SK-N-SH (cell line): ENCODE measurements at places on chromosomes 12 and 14. TPM values are rescaled to one million over a fixed set of nuclear protein-coding genes. Genes with fewer than 3 reads are reported as not detected.
A peak's percentile ranks its signal among the peaks of the same experiment; 100 is the strongest.

TMEM233 gene
- polyA plus RNA-seq: 2.3 and 2.6 TPM in 2 replicates

GRCh38 chr12:119915894-119916510 is 38.9 kb upstream of the CIT start:
- no peaks in the 10 kb centered on the region; the same call in 1 of the 2 replicates for H3K27me3 ChIP-seq
- H3K36me3 ChIP-seq: no peaks in the 10 kb centered on the region
- H3K27ac ChIP-seq: no peak overlapping the region
- H3K4me1 ChIP-seq: no peaks in the 10 kb centered on the region
- DNase-seq: no peak
- H3K4me3 ChIP-seq: no peak overlapping the region

DNA sequence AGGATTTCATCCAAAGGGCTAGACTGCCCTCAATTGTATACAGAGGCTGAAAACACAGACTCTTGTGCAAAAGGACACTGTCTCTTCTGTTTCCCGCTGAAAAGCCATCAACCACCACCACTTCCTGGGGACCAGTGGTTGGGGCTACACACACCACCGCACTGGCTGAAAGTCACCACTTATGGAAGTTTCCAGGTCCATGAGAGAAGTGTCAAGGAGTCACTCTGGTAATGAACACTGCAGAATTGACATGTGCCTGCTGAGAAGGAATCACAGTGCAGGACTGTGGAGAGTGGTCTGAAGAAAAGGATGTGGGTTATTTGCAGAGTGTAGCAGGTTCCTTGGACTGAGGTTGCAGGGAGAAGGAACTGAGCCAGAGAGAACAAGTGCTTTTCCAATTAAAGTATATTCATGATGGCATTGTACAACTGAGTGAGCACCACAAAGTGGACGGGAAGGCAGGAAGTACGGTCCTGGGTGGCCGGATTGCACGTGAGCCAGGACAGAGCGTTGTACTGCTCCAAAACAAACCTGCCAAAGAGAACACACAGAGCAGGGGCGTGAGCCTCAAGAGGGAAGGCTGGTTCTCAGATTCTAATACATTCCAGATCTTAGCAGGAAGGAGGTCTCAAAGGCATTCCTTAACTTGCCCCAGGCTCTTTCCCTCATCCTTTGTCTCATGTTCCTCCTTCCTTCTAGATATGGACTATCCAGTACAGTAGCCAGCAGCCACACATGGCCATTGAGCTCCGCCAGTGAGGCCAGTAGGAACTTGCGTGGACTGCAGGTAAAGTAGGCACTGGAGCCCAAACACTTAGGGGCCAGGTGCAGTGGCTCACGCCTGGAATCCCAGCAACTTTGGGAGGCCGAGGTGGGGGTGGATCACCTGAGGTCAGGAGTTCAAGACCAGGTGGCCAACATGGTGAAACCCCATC is 316.4 kb downstream of the MED13L start:
- no peak overlapping the region for H3K4me3 ChIP-seq
- DNase-seq: no peak
- peaks cover 77% of the 10 kb centered on the region for H3K36me3 ChIP-seq
- H3K27ac ChIP-seq: peak overlapping the region; percentile 80

DNA sequence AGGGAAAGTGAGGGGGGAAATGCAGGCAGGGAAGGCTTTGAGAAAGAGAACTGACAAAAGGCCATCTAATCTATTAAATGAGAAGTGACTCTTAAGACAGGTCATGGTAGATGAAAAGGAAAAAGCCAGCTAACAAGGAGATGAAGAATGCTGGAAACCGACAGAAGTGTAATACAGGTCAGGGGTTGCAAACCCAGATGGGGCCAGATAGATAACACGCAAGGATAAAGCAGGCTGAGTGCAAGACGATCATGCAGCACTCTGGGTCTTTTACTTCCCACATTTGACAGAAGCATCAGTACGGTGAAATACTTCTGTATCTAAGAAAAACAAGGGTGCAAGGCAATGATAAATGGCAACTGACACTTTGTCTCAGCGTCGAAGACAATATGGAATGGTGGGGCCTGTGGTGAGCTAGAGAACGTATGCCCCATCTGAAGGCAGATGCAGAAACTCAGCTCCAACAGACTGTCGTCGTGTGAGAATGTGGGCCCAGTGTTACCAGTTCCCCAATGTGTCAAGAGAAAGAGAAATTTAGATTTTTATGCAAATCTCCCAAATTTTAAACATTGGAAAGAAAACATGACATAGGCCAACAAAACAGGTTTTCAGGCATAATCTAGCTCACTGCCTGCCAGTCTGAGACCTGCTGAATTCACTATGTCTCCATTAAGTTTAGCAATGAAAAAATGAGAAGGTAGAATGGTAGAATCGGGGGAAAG is 187.4 kb downstream of the PHLDA1 start:
- H3K36me3 ChIP-seq: no peaks in the 10 kb centered on the region
- H3K4me3 ChIP-seq: no peak overlapping the region
- H3K4me1 ChIP-seq: no peaks in the 10 kb centered on the region
- H3K27me3 ChIP-seq: no peaks in the 10 kb centered on the region
- DNase-seq: no peak

DNA sequence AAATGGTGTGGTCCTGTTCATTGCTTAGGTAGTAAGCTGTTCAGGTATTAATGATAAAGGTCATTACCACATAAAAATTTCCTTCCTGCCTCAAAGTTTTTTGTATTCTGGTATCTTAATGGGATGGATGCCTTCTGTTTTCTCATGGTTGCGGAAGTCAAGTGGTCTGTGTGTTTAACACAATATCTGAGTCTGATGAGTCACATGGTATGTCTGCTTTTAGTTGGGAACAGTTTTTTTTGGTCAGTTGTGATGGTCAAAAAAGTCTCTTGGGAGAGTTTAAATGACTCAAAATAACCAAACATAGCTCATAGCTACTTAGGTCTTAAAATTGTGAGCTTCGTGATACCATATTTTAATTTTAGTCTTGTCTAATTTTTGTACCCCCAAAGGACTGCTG is 40.7 kb downstream of the STK38L start:
- H3K27ac ChIP-seq: peak overlapping the region; percentile 91
- no peak for DNase-seq
- H3K4me3 ChIP-seq: peak overlapping the region; percentile 25; the same call in 1 of the 2 replicates
- no peaks in the 10 kb centered on the region for H3K27me3 ChIP-seq
- H3K4me1 ChIP-seq: peaks cover 14% of the 10 kb centered on the region; the same call in 1 of the 2 replicates

DNA sequence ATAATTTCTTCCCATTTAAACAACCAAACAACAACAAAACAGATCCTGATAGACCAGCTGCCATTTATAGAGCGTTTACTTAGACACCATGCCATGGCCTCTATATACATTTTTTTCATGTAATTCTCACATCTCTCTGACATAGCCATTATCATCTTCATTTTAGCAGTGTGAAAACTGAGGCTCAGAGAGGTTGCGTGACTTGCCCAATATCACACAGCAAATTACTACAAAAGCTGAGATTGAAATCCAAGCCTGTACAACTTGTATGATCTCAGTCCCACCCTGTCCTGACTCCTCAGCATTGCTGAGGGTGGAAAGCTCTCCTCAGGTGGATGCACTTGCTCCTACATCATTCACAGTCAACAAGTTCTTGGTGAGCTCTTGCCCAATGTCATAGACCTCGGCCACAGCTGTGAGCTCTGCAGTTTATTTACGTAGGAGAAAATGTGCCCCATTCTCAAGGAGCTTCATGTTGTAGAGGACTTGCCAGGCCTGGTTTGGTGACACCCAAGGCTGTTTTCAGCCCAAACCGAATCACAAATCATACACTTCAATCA is 55.5 kb downstream of the CRACR2A start:
- no peaks in the 10 kb centered on the region for H3K27me3 ChIP-seq
- H3K4me3 ChIP-seq: no peak overlapping the region
- peak overlapping the region; percentile 68; the same call in 1 of the 2 replicates for H3K27ac ChIP-seq
- H3K36me3 ChIP-seq: no peaks in the 10 kb centered on the region
- H3K4me1 ChIP-seq: peaks cover 11% of the 10 kb centered on the region

LRP1-AS gene
- polyA plus RNA-seq: not detected in 2 replicates

DNA sequence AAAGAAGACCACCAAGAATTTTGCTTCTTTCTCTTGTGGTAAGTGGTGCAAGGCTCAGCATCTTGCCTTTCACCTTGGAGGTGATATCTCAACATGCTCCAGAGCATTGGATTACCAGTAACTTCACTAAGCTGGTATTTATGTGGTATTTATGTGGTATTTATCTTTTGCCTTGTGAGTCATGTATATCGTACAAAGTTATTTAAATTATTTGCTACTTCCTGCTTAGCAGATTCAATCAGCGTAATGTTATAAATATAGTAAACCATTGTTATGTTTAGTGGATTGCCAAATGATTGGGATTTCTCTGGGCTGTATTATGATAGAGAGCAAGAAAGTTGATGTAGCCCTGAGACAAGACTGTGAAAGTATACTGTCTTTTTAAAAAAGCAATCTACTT is 366.4 kb downstream of the IPO8 start:
- no peak for DNase-seq
- no peak overlapping the region for H3K27ac ChIP-seq
- H3K4me1 ChIP-seq: no peaks in the 10 kb centered on the region
- H3K4me3 ChIP-seq: no peak overlapping the region
- H3K27me3 ChIP-seq: no peaks in the 10 kb centered on the region
- no peaks in the 10 kb centered on the region for H3K36me3 ChIP-seq

DNA sequence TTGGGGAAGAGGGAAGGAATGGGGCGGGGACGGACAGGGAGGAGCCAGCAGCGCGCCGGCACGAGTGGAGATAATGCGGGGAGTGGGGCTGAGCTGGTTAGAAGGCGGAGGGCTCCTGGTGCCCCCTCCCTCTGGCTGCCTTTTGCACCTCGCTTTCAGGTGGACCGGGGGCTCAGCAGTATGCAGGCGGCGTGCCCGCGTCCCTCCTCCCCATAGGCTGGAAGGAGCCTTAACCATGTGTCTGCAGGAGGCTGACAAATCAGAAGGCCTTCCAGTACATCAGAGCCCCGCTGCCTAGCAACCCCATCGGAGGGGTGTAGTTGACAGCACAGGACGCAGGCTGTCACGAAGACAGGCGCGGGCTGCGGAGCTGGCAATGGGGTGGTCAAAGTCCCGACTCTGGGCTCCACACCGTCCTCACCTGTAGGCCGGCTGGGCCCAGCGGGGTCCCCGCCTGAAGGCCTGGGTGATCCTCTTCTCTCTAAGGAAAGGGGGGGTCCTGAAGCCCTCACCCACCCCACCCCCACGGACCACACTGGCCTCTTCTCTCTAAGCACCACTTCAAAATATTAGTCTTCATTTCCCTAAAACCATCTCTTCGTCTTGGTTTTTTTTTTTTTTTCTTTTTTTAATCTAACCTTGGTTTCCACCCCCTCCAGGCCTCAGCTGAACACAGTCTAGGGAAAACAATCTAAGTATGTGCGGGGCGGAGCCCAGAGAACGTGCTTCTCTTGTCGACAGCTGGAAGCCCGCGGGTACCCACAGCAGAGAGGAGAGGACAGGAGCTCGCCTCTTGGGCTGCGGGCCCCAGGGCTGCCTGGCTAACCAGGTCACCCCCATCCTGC is 44.5 kb downstream of the KDM2B start:
- H3K27ac ChIP-seq: 0 out of 2 replicates have a peak overlapping the region, but pooled peaks have one; percentile 35
- no peaks in the 10 kb centered on the region for H3K36me3 ChIP-seq
- peak; percentile 94 for DNase-seq
- H3K4me1 ChIP-seq: peaks cover 16% of the 10 kb centered on the region; the same call in 1 of the 2 replicates
- H3K4me3 ChIP-seq: peak overlapping the region; percentile 54; the same call in 1 of the 2 replicates

- peak; percentile 2 for DNase-seq
- peaks cover 19% of the 10 kb centered on the region; the same call in 1 of the 2 replicates for H3K4me1 ChIP-seq
- H3K27ac ChIP-seq: no peak overlapping the region
- no peak overlapping the region for H3K4me3 ChIP-seq
- no peaks in the 10 kb centered on the region; the same call in 1 of the 2 replicates for H3K27me3 ChIP-seq
- no peaks in the 10 kb centered on the region for H3K36me3 ChIP-seq
Observed at GRCh38 chr12:52127683-52128450, 48.4 kb downstream of the SMIM41 start.

- H3K27ac ChIP-seq: no peak overlapping the region
- H3K27me3 ChIP-seq: no peaks in the 10 kb centered on the region
- peak; percentile 18 for DNase-seq
- no peaks in the 10 kb centered on the region for H3K4me1 ChIP-seq
Observed at GRCh38 chr14:106508216-106508615, 981.8 kb downstream of the TMEM121 start.

SYNDIG1L gene
- not detected in 2 replicates for polyA plus RNA-seq

- H3K27me3 ChIP-seq: no peaks in the 10 kb centered on the region
- H3K4me3 ChIP-seq: no peak overlapping the region
- no peaks in the 10 kb centered on the region; the same call in 1 of the 2 replicates for H3K36me3 ChIP-seq
- H3K4me1 ChIP-seq: no peaks in the 10 kb centered on the region
Observed at GRCh38 chr12:63802012-63802608, 22.4 kb downstream of the RXYLT1 start.

ETNK1 gene
- 7.7 and 7.9 TPM in 2 replicates for polyA plus RNA-seq

DNA sequence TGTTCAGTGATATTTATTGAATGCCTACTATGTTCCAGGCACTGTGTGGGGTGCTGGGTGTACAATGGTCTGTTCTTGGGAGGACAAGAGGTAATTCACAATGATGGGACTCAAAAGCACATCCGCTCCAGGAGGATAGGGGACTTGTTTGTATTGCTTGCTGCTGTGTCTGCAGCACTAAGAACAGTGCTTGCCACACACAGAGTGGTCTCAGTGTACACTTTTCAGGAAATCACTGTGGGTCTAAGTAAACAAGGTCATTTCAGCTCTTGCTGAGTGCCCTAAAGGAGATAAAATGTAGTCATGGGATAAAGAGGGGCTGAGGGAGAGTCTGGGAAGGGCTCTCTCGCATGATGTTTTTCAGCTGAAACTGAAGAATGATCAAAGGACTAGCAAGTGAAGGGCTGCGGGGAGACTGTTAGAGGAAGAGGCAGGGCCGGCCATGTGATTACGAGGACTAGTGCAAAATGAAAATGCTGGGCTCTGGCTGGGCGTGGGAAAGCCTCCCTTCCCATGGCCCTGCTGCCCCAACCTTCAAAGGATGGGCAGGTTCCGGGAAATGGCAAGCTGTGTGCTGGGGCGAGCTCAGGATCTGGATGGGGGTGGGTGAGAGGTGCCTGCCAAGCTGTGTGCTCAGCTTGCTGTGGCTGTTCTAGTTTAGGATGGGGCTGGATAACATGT is 39.1 kb downstream of the ADCK1 start:
- no peaks in the 10 kb centered on the region for H3K27me3 ChIP-seq
- H3K4me1 ChIP-seq: no peaks in the 10 kb centered on the region; the same call in 1 of the 2 replicates
- DNase-seq: no peak

- peaks cover 20% of the 10 kb centered on the region for H3K36me3 ChIP-seq
- peaks cover 13% of the 10 kb centered on the region; the same call in 1 of the 2 replicates for H3K4me1 ChIP-seq
- no peaks in the 10 kb centered on the region for H3K27me3 ChIP-seq
- no peak for DNase-seq
Observed at GRCh38 chr14:23101213-23101970, 3.4 kb downstream of the CIROP start.

C12orf60 gene
- polyA plus RNA-seq: 0.87 and 1.0 TPM in 2 replicates
